Neural crest cell (in vitro differentiated cells): ENCODE measurements at places on chromosomes 5 and 9. TPM values are rescaled to one million over a fixed set of nuclear protein-coding genes. Genes with fewer than 3 reads are reported as not detected.

- DNase-seq: no peak
Measured at GRCh38 chr5:88195636-88196035, 73.0 kb downstream of the TMEM161B start.

DNA sequence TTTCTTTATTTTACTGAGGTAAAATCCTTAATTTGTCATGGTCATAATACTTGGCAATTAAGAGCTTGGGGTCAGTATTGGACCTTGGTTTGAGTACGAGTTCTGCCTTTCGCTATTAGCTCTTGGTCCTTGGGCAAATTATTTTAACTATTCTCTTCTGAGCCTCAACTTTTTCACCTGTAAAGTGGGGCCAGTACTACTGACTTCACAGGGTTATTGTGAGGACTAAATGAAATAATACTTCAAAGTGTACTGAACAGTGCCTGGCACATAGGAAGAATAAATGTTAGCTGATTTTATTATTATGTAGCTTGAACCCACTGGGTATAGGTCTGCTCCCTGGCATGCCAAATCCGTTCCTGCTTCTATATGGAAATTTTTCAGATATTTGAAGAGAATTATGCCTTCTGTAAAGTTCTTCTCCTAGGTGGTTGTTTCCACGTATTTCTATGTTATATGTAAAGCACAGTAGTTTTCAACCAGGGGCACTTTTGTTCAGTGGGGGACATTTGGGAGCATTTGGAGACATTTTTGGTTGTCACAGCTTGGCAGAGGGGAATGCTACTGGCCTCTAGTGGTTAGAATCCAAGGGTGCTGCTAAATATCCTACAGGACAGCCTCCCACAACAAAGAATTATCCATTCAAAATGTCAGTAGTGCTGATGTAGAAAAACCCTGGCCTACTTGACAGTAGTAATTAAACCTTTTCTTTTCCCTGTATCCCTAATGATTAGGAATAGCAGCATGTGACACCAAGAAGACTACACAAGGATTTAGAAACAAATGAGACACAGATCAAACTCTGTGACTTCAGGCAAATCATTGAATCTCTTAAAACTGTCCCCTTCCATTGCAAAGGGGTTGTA lies 4.5 kb downstream of the RCL1 start:
- no peak for DNase-seq

- no peak for DNase-seq
Measured at GRCh38 chr5:114928644-114929462, 240.9 kb downstream of the TRIM36 start.

- DNase-seq: no peak
Measured at GRCh38 chr9:16459421-16460148, 410.9 kb downstream of the BNC2 start.

DNA sequence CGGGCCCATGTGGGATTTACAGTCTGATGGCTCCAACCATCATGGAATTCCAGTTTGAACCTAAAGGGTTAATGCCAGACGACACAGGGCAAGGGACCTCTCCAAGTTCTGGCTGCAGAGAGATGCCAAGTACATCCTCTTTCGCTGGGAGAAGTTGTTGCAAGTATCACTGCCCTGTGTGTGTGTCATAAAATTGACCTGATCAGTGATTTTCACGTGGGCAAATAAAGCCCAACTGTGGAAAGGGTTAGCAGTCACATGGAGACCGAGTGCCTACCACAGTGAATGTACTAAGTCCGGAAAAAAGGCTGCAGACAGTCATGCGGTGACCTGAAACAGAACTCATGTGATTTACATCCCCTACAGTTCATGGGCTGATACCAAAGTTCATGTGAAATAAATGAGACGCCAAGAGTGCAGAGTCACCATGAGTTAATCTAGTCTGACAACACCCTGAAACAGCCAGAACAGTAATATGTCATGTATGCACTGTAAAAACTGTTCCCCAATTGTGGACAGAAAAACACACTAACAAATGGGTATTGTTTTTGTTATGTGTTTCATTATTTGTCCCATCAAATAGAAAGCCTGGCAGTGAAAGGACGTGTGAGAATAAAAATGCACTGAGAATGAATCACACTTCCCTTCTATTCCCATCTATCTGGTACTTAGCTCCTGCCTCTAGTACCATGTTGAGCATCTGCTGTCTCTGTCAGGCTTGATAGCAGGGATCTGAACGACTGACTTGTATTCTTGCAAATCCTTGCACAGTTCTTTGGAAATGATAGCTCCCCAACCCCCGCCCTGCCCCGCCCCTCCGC lies 115.7 kb downstream of the SUSD1 start:
- DNase-seq: no peak

DNA sequence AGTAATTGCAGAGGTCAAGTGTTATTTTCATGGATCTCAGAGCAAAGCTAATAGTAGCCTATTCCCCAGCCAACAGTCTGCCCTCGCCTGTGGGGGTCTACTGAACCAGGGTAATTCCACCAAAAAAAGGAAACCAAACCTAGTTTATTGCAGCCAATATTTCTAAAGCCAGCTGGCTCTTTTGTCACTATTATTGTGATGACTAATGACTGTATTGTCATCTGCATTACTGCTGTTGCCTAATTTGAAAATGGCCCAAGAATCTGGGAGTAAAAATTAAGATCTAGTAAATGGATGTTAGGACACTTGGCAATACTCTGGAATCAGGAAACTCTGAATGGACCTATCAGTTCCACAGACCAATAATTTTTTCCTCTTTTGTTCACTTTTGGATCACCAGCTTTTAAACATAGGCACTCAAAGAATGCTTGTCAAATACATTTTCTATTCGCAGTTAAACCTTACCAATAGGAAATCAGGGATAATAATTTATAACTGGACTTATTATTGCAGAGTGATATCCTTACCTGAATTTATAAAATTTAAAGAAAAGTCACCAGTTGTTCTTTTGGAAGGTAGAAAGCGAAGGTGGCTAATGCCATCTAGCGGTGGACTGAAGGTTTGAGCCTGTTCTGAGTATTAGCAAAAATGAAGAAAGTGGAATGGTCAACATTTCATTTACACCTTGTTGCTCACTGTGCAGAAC lies 69.2 kb downstream of the SYK start:
- peak; percentile 18 for DNase-seq

DNA sequence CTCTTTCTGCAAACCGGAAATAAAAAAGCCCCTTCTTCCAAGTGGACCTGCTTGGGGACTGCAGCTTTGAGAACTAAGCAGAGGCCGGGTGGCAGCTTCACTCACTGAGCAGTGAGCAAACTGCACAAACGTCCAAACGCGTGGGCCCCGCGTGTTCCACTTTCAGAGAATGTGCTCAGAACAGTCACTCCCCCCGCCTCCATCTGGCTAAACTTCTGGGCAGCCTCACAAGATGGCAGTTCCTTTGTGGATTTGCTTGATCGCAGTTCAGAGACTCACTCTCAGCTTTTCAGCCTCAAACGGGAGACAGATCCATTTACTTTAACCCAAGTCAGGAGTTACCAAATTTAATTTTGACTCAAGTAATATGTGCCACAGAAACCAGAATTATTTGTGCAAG lies 216.6 kb downstream of the TLE1 start:
- DNase-seq: no peak

DNA sequence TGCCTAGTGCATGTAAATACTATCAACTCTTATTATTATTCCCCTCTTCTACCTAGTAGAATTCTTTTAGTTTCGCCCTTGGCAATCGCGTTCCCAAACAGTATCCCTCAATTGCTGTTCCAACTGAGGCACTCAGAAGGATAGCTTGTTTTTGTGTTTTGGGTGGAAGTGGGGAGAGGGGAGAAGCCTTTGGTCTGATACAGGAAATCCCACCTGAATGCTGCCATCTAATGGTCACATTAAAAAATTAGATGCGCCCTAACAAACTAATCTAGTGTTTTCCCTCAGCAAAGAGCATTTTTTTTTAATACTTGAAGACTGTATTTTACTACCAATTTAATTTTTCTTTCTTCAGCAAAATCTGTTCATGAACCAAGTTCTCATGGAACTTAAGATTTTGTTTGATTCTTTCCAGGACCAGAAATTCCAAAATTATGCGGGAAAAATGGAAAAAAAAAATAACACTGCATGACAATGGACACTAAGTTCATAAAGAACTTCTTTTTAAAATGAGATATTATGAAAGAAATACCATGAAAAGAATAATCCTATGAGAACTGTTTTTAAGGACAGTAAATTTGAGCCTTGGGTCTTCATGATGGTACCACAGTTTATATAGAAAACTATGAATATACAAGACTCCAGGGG lies 22.2 kb upstream of the GLDC start:
- DNase-seq: no peak

GRCh38 chr5:127645300-127645726 lies 3.6 kb upstream of the CTXN3 start:
- no peak for DNase-seq

DNA sequence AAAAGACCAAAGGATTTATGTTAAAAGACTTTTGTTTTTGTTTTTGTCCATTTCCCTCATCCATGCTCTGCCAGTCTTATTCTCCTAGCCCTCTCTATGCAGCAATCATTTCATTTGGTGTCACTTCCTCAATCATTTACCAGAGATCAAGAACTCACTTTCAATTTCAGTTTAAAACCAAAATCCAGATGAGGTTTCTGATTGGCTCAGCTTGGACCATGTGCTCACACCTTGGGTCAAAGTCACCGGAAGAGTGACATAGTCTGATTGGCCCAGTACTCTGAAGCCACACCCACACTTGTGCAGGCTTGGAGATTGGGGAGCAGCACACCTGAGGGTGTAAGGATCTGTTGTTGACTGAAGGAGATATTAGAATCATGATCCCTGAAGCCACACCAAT lies 79.6 kb downstream of the TLR4 start:
- no peak for DNase-seq

GRCh38 chr5:103526164-103526915 lies 36.2 kb downstream of the NUDT12 start:
- DNase-seq: no peak

- DNase-seq: no peak
Measured at GRCh38 chr5:67887748-67888161, 327.8 kb upstream of the PIK3R1 start.

GRCh38 chr9:80954521-80954920 lies 734.8 kb downstream of the TLE1 start:
- no peak for DNase-seq

DNA sequence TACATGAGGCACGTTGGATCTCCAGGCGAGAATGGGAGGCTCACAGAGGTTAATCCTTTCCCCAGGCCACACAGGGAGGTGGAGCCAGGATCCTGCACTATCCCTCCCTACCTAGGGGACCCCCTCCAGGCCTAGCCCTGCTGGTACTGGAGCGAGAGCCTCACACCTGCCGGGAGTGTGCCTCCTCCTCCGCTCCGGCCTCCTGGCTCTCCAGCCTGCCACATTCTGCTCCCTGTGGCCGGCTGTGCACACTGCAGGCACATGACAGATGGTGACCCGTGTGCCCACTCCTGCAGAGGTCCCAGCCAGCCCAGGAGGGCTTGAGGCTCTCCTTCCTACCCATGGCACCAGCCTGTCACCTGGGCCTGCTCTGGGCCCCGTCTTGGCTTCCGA lies 93.4 kb downstream of the RXRA start:
- DNase-seq: no peak

GRCh38 chr5:145792840-145793239 lies 42.3 kb downstream of the PRELID2 start:
- DNase-seq: no peak

DNA sequence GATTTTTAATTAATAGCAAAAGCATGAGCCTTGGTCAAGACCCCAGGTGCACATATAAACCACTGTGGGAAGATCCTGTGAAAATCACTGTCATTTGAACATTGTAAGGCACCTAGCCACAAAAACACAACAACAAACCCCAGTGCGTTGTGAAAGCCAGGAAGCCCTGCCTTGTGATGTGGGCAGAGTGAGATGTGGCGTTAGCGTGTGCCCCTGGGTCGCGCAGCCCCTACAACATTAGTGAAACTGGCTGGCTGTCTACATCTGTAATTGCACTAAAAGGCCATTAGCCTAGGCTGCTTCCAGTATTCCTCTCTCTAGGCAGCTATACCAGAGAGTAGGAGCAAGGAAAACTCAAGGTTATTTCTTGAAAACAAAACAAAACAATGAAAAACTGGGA lies 21.1 kb upstream of the PDZD2 start:
- no peak for DNase-seq

- DNase-seq: no peak
Measured at GRCh38 chr5:93675460-93676450, 65.6 kb downstream of the POU5F2 start.

- no peak for DNase-seq
Measured at GRCh38 chr5:89280103-89281037, 397.4 kb upstream of the MEF2C start.

GRCh38 chr9:4553951-4554381 lies 63.7 kb downstream of the SLC1A1 start:
- no peak for DNase-seq

DNA sequence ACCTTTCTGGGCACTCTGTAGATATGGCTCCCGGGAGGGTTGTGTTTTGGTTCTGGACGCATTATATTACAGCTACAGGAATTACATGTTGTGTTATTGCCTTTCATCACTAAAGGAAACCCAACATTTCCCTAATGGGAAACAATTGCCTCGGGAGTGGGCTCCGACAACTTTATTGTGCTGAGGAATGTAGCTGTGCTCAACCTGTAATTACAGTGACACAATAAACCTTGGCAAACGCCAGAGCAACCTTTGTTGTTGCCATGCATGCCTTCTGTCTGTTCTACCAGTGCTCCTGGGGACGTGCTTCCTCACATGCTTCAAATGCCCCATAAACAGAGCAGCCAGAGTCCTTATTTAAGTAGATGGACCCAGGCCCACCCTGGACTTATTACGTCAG lies 182.4 kb downstream of the DIRAS2 start:
- DNase-seq: no peak

GRCh38 chr9:16645970-16646369 lies 224.5 kb downstream of the BNC2 start:
- DNase-seq: no peak

- DNase-seq: no peak
Measured at GRCh38 chr9:14438232-14439021, 124.5 kb upstream of the NFIB start.

DNA sequence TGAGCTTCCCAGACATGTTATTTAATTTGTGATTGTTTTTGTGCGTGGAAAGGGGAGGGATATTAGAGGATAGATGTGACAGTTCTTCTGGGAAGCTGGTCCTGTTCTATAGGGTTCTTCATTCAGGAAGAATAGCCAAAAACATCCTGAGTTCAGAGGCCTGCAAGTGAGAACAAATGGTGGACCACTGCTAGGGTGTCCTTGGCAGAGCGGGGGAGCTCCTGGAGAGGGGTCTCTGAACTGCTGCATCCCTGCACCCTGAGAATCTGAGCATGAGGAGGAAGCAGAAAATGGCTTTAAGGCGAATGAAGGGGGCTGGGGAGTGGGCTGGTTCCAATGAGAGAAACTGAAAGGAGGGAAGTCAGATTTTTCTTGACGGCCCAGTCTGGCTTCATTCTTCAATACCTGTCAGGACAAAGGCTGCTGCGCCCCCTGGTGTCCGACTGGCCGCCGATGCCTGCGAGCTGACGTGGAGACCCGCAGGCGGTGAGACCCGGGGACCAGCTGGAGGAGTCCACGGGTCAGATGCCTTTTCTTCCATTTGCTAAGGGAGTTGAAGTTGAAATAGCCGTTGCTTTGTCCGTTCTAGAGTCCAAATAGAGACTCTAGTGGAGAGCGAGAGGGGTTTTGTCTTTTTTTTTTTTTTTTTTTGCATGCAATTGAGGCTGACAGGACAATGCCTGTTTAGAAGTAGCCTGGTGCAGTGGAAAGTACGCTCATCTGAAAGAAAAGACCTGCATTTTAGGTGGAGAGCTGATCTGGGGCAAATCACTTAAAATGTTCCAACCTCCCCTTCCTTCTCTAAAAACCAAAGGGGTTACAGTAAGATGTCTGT lies 39.5 kb upstream of the NFIB start:
- peak; percentile 98 for DNase-seq

Gene PRDM9
- not detected in 2 replicates for total RNA-seq
